ENCODE measurements at places on chromosomes 1 and 21.
A peak's percentile ranks its signal among the peaks of the same experiment; 100 is the strongest.

GRCh38 chr1:221315330-221315729, 426.6 kb downstream of the DUSP10 start:
- DNase-seq, result peak; percentile 24

GRCh38 chr1:241706967-241707366, 54.9 kb downstream of the WDR64 start:
- peak; percentile 62 for DNase-seq

- DNase-seq, result no peak
Observed at GRCh38 chr1:235326719-235327558, 1.0 kb downstream of the ARID4B start.

- no peak for DNase-seq
Observed at GRCh38 chr1:96698342-96698983, 23.1 kb upstream of the PTBP2 start.

GRCh38 chr1:53392460-53392859, 64.6 kb upstream of the LRP8 start:
- DNase-seq, result no peak

- peak; percentile 90 for DNase-seq
Observed at GRCh38 chr1:2189459-2190425, 4.8 kb downstream of the FAAP20 start.

DNA sequence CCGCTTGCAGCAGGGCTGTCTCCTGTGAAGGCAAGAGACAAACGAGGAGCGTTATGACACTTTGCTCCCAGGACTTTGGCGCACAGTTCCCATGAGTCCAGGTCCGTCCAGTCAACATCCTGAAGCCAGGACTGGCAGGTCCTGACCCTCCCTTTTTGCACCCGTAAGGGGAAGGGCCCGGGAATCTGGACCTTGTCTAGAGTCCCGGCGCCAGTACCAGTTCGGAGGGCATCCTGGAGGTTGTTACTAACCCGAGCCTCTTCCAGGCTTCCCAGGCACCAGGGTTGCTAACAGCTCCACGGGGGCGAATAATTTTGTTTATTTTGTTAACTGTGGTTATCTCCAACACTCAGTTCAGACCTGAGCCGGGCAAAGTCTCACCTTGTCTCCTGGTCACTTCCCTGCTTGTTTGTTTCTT, 682 bp upstream of the RWDD3 start:
- no peak for DNase-seq

GRCh38 chr1:167175901-167176300, 44.8 kb upstream of the POU2F1 start:
- no peak for DNase-seq

DNA sequence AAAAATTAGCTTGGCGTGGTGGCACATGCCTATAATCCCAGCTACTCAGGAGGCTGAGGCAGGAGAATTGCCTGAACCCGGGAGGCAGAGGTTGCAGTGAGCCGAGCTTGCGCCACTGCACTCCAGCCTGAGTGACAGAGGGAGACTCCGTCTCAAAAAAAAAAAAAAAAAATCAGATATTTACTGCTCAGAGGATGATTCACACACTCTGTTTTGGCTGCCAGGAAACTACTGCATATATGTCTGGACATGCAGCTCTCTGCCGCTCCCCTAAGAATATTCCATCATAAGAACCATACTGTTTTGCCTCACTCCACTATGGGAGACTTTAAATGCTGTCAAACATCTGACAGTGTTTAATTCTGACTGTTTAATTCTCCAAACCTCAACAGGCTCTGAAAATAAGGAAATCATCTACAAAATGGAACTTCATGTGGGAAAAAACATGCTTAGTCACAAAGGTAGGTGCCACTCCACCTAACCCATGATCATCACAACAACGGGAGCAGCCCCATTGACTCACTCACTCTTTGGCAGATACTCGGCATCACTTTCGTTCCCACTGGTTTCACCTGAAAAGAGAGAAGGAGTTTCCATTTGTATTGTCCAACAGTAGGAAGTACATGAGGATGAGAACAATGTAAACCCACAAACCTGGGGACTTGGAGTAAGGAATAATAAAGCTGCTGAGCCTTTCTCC, 29.3 kb upstream of the BCAS2 start:
- DNase-seq, result no peak

DNA sequence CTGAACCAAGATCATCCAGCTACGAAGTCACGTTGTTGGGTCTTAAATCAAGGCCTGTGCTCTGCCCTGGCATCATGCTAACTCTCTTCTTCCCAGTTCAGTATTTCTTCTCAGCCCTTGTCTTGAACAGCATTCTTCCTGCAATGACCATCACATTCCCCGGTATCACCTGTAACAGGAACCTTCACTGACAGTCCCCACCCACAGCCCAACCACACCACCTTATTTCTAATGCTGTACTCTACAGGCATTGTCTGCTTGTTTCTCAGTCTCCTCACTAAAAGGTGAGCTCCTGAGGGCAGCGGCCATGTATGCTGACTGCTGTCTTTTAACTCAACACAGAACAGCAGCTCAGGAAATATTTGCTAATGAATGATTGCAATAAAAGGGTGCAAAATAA, 54.0 kb downstream of the DAB1 start:
- no peak for DNase-seq

Measured in T1000 (cell line).